ENCODE measurements at places on chromosomes 7 and 10.

DNA sequence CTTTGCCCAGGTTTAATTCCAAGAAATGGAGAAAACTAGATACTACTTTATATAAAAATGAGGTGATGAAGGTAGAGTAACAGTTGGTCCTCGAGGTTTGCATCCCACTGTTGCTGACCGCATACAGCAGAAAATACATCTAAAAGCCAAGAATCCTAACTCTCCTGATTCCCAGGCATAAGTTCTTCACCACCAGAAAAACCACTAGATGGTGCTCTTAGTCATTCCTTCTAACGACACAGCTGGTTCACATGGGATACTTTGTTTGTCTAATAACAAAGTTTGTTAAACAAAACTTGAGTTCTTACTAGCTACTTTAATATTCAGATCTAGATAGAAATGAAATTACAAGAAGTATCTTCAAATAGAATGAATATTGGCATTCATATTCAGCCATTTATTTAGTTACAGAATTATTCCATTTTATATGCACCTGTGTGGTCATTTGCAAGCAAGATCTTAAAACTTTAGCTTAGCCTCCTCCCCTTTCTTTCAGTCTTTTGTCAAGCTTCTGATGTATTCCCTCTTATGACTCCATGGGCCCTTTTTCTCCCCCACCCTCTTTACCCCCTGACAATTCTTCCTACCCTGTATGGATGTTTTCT is 54.1 kb upstream of the CYP26C1 start:
- DNase-seq: no peak

- no peak for DNase-seq
These were observed 5.7 kb downstream of the GLRX3 start for GRCh38 chr10:130141878-130142277.

- no peak for DNase-seq
These were observed 35.1 kb upstream of the GARS1 start for GRCh38 chr7:30559611-30560010.

DNA sequence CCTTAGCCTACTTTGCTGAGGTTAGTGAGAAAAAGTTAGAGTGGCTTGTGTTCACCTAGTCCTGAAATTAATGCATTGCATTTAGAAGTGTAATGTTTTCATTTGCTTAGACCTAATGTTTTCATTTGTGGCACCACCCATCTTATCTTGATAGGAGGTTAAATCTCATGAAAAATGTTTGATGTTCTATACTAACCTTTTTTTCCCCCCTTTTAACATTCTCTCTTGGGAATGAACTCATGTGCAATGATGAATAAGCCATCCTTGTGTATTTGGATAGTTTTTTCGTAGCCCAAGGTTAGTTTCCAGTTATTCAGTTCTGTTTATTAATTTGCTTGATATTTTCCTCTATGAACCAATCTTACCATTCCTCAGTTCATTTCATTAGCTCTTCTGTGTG is 2.8 kb downstream of the FHIP2A start:
- no peak for DNase-seq

- DNase-seq: no peak
These were observed 33.7 kb downstream of the R3HCC1L start for GRCh38 chr10:98168147-98168546.

GRCh38 chr7:84226759-84227158 is 32.2 kb upstream of the SEMA3A start:
- no peak for DNase-seq

- DNase-seq: no peak
These were observed 111.5 kb upstream of the ADAM12 start for GRCh38 chr10:126499744-126500143.

- DNase-seq: no peak
These were observed 2.5 kb upstream of the HNRNPF start for GRCh38 chr10:43411536-43411935.

GRCh38 chr10:113879691-113880090 is 25.2 kb downstream of the NHLRC2 start:
- no peak for DNase-seq

DNA sequence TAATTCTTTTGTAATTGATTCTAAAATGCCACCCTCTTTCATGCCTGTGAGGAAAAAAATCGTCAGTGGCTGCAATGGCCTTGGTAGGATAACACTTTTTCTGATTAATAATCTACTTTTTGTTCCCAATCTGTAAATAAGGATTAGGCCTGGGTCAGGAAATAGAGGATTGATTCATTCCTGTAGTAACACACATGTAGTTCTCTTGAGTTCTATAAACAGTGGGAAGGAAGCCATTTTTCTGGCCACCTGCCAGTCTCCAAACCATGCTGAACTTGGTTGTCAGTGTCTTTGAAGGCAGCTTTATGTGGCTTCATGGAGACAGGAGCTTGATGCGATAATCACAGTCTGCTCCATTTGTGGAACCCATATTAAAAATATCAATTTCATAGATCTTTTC is 169.3 kb upstream of the NFE2L3 start:
- no peak for DNase-seq

Measured in CD8-positive, alpha-beta T cell (primary cell).